Head of caudate nucleus (tissue), 42 donors: ENCODE measurements at places on chromosomes 2 and 18.

- no peak for DNase-seq
Measured at GRCh38 chr2:133953524-133953923, 300.3 kb upstream of the MGAT5 start.

- no peak for DNase-seq
Measured at GRCh38 chr2:26925100-26925791, 45.2 kb upstream of the MAPRE3 start.

DNA sequence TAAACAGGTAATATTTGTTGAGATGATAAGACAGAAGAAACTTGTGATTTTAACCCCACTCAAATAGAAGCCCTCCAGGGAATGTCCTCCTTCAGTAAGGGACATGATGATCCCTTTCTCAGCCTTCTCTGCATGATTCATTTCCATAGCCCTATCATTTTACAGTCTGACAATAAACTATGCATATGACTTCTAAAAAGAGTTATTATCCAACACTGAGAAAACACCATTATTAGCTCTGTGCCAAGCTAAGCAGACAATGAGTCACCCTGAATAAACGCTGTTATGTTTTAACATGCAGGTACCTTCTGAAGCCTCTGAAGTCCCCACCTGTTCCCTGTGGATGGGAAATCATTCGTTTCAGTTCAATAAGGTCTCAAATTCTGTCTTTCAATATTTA, 54.7 kb downstream of the DTNB start:
- DNase-seq = peak; percentile 43

GRCh38 chr2:163834221-163834620, 98.4 kb upstream of the FIGN start:
- no peak for DNase-seq

DNA sequence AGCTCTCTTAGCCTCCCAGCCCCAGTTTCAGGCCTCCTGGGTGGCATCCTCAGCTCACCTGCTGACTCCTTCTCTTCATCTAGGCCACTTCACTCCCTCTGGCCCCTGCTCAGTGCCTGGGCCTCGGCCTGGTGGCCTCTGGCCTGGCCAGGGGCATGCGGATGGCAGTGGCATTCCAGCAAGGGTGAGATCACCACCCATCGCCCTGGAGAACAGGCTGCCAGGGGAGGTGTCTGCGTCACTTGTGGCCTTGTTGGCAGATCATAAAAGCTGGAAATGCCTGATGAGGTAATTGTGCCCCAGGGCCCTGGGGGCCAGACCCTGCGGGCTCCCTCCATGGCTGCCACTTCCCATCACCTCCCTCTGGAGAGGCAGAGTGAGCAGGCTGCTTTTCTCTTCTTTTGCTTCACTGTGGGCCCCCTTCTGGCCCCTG, 72.5 kb upstream of the SMAD2 start:
- no peak for DNase-seq

- no peak for DNase-seq
Measured at GRCh38 chr2:233088972-233089345, 28.8 kb downstream of the INPP5D start.

GRCh38 chr2:74001781-74002504, 17.2 kb downstream of the TET3 start:
- no peak for DNase-seq

DNA sequence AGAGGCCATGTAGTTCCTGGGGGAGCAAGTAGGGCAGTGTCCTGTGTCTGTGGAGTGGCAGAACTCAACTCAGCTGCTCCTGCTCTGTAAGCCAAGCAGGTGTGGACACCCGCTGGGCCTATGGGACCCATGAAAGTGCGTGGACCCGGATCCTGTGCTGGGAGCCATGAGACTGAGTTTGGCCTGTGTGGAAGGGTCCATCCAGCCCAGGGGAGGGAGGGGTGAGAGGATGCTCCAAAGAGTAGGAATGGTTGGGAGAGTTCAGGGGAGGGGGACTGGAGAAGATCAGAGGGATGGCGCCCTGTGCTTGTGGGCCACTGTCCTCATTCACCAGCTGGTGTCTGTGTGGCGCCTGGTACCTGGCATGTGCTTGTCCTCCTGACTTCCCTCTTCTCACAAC, 226.4 kb upstream of the HS6ST1 start:
- no peak for DNase-seq

GRCh38 chr2:65309699-65310098, 82.1 kb downstream of the ACTR2 start:
- DNase-seq = no peak

DNA sequence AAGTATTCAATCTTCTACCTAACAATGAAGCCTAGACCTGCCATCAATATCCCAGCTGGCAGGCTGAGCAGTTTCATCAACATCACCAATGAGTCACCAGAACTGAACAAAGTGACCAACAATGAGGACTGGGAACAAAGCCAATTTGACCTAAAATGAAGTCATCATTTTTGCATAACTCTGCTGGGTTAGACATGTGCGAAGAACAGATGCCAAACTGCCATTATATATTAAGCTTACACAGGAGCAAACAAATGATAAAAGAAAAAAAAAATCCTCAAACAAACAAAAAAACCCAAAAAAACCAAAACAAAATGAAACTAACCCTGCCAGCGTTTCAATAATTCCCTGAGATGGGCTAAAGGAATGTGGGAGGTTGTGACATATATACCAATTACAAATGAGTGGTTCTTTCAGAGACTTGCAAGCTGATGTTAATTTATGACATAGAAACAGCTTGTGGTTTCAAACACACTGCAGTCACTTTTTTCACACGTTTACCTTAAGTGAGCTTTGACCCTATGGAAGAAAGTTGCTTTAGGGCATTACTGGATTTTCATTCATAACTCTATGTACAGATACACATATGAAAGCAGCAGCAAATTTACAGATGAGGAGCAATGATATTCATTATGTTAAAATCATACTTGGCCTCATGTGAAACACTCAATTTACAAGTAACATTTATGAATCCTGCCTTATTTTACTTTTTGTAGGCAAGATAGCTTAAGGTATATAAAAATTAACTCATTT, 56.9 kb upstream of the CCDC141 start:
- peak; percentile 51 for DNase-seq

- no peak for DNase-seq
Measured at GRCh38 chr2:234821946-234822475, 129.8 kb upstream of the SH3BP4 start.

- DNase-seq = no peak
Measured at GRCh38 chr18:34097312-34097711, 127.4 kb downstream of the NOL4 start.

GRCh38 chr2:223099561-223099960, 47.6 kb downstream of the KCNE4 start:
- DNase-seq = no peak

- DNase-seq = no peak
Measured at GRCh38 chr2:14459786-14460325, 172.7 kb upstream of the LRATD1 start.

DNA sequence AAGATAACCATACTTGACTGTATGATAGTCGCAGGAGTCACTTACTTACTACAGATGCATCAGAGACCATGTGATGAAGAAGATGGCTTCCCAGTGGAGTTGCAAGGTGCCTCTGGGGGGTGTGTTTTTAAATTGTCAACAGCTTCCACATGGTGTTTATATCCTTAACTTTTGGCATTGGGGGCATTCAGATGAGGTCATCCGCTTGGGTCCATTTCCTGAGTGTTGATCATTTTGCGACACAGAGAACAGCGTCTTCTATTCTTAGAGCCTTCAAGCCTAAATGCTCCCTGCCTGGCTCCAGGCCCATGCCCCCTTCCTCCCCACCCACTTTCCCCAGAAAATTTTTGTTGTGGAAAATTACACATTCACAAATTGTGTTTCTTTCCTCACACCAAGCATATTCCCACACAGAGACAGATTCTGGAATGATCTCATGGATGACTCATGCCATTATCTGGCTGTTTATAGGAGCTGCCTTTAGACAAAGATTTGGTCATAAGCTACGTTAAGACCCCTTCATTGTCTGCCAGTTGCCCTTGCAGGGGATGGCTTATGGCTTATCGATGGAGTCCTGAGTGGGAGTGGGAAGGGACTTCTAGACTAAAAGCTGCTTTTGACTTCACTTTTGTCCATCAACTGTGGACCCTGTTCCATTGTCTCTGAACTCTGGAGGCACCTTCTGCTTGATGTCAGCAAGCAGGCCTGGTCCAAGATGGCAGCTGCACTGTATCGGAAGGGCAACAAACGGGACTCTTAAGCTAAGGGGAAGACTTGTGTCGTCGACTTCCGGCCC, 91.8 kb downstream of the CABLES1 start:
- no peak for DNase-seq

- DNase-seq = no peak
Measured at GRCh38 chr2:200847269-200847668, 17.2 kb downstream of the CLK1 start.

DNA sequence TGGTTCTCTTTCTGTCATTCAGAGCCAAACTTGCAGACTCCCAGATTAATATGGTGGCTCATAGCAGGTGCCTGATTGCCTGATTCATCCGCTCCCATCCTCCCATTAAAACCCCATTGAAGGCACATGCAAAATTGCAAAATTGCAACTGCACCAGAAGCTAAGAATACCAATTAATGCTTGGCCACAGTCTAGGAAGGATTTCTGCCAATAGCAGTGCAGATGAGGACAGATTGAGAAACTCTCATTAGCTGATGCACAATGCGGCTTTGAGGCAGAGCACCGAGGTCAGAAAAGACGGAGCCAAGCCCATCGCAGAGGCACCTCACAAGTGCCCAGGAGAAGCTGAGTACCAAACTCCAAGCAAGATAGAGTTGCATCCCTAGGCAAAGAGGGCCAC, 172.8 kb downstream of the ARL4C start:
- peak; percentile 60 for DNase-seq

GRCh38 chr2:217250013-217250524, 390.2 kb upstream of the TNP1 start:
- no peak for DNase-seq

DNA sequence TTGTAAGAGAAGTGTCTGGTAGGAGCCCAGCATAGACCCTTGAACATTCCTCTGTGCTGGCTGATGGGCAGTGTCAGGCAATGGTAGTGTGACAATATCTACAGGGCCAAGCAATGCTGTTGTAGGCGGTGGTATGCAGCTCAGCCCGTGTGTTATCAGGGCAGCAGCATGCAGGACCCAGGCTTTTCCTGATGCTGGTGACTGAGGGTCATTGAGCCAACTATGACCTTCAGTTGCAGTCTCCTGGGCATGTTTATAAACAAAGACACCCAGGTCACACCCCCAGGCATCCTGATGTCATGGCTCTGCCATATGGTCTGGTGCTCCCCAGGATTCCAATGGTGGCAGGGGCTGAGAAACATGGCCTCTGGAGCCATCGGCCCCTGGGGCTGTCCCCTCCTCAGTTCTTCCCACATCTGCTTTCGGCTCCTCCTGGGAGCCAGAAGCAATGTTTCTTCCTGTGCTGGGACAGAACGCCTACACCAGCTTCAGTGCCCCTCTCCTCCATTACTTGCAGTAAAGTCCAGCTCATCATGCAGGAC, 518.0 kb upstream of the HS6ST1 start:
- no peak for DNase-seq

DNA sequence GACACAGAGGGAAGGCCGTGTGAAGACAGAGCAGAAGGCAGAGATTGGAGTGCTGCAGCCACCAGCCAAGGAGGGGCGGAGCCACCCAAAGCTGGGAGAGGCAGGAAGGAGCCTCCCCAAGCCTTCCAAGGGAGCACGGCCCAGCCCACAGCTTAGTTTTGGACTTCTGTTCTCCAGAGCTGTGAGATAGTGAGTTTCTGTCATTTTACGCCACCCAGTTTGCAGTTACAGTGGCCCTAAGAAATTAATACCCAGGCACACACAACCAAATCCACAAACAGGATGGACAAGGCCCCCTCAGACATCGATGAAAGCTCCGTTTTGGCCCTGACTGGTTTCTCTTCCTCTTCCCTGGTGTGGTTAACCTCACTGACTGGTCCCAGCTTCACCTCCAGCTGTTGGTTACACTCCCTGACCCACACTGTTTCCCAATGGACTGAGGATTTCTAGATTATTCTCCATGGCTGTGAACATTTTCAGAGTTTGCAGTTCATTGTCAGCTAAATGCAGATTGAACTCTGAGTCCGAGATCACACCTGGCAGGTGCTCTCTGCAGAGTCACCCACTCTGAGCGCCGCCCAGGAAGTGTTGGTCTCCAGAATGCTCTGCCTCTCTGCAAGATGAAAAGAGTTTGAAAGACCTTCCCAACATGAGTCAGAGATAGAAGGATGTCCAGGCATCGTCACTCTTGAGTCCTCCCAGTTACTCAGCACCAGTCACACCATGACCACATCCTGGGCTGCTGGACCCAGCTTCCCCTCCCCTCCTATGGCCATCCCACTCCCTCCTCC, 100.2 kb downstream of the TWIST2 start:
- no peak for DNase-seq

- peak; percentile 98 for DNase-seq
Measured at GRCh38 chr2:64523666-64524603, at the start of gene AFTPH. TSS of gene AFTPH (plus strand) at chr2:64524328. CDS start at chr2:64551475, 27,147 bp downstream.
